ENCODE measurements at places on chromosomes 3 and 15.

GRCh38 chr15:34993877-34994276, 5.8 kb upstream of the ZNF770 start:
- no peak for DNase-seq

GRCh38 chr3:101383156-101383575, 62.8 kb upstream of the IMPG2 start:
- DNase-seq: no peak

GRCh38 chr3:134249296-134249841, 1.3 kb downstream of the RYK start:
- no peak for DNase-seq

DNA sequence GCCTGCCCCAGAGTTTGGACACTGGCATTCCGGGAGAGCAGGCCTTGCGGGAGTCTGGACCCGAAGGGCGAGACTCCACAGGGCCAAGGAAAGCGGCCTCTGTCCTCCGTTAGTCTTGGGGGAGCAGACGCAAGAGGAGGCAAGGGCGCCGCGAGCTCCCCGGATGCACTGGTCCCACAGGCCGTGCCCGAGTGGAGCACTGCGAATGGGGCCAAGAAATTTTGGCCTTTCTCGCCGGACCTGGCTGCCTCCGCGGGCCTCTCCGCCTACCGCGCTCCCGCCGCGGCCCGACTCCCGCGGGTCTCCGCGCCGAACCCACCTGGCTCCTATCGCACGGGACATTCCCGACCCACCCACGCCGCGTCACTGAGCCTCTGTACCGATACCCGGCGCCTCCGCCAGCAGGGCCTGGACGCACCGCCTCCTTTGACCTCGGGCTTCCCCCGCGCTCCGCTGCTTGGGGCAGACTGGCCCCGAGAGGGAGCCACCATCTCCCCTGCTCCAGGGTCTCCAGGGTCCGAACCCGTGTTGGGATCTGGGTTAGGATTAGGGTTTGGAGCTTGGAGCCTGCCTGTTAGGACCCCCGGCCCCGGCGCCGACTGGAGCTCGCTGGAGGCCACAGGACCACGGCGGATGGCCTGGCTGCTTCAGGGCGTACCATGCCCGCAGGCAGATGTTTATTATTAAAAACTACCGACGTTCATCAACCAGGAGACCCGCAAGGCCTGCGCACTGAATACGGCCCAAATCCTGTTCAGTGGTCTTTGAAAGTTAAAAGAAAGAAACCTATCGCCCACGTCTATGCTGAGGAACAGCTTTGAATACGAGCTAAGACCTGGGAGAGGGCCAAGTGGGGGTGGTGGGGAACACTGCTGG, 11.7 kb downstream of the SHOX2 start:
- DNase-seq: no peak

GRCh38 chr3:31420311-31420710, 112.4 kb upstream of the STT3B start:
- no peak for DNase-seq

GRCh38 chr15:60731583-60732130, 252.7 kb upstream of the ICE2 start:
- no peak for DNase-seq

DNA sequence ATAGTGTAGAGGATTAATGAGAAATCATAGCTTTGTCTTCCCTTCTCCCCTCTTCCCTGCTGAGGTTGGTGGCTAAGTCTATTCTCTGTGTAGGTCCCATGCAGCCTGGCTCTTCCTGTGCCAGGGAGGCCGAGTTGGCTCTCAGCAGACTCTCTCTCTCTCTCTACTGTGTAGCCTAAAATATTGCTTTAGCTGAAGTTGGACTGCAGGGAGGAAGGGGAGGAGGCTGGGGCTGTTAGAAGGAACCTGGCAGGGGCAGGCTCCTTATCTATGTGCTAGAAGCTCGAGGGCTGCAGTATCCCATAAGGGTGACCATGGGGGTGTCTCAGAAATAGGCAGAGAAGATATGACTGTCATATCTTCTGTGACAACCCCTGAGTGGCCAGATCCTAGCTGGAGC, 160.8 kb downstream of the EPHB1 start:
- DNase-seq: no peak

DNA sequence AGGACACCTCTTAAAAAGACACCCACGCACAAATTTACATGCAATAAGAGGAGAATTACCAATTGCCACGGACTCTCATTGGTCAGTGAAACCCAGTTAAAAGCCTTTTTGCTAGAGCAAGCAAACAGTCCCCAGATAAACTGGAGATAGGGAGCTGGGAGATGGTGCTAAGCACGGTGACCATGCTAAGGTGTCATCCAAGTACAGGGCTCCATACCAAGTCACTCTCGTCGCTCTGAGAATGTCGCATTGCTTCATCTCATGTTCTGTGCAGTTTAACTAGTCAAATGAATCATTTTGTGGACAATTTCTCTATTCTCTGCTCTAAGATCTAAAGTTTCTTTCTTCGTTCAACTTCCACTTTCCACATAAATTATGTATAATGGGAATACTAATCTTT, 581.9 kb downstream of the AGBL1 start:
- DNase-seq: no peak

DNA sequence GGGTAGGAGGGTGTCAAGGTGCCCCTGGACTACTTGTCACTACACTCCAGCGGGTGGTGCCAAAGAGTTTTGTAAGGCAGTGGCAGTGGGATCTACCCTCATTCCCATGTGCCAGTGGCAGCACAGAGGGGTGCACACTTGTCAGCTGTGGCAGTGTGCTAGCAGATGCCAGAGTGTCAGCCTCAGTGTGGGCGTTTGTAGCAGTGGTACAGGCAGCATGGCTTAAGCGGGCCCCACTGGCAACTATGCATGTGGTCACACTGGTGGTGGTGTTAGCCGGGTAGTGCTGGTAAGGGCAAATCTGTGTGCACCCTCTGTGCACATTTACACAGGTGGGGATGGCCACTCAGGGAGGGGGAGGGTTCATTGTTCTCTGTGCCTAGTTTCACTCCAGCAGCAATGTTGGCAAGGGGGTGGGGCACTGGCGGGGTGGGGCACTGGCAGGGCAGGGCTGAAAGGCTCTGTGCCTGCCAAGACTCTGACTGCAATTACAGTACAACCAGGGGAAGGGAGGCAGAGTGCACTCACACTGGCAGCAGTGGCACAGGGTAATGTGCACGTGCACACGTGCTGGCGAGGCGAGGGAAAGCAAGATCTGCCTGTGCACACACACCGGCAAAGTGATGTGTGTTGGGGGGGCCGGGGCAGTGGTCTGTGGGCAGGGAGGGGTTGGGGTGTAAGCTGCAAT, 31.8 kb downstream of the MYO9A start:
- DNase-seq: no peak

DNA sequence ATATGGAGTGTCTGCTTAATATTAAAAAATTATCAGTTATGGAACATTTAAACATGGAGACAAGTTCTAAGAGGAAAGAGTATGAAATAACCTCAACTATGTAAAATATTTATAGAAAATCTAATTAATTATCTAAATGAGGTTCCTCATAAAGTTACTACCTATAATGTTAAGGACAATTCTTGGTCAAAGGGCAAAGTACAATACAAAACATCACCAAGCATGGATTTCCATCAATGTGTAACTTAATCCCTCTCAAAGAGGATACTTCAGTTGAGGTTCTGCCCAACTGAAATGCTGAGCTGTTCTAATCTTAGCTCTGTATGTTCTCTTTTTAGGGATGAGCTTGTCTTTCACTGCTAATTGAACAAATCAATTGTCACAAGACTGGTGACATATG, 56.0 kb upstream of the CHRM5 start:
- DNase-seq: no peak

DNA sequence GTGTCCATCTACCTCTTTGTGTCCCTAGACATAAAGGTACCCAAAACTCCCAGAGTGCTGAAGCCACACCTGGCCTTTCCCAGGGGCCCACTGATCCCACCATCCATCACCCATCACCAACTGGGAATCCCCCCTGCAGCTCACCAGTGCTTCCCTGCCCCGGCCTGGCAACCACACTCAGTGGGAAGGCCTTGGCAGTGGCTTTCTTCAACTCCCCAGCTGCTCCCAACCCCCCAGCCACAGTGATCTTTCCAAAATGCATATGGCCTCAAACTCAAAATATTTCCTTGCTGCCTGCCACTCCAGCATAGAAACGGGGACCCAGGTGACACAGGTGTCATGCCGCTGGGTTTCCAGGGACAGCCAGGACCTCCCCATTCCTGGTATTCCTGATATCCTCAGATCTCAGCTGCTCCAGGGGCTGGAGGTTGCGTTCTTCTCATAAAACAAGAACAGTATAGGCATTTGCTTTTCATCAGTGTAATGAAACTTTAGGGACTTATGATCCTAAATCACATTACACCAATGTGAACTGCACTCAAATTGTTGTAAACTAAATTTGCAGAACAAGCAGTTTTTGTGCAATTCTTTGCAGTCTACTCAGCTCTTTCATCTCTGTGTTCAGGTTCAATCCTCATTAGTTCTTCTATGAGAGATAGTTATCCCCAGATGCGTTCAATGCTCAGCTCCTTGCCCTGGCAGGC, 1.3 kb downstream of the OCA2 start:
- DNase-seq: no peak

DNA sequence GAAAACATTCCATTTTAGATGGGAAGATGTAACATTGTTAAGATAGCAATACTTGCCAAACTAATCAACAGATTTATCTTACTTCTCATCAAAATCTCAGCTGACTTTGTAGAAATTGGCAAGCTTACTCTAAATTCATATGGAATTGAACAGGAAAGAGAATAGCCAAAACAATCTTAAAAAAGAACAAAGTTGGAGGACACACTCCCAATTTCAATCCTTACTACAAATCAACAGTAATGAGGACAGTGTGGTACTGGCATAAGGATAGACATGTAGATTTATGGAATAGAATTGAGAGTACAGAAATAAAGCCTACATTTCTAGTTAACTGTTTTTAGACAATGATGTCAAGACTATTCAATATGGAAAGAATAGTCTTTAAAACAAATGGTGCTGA, 308.3 kb downstream of the SUCLG2 start:
- no peak for DNase-seq

DNA sequence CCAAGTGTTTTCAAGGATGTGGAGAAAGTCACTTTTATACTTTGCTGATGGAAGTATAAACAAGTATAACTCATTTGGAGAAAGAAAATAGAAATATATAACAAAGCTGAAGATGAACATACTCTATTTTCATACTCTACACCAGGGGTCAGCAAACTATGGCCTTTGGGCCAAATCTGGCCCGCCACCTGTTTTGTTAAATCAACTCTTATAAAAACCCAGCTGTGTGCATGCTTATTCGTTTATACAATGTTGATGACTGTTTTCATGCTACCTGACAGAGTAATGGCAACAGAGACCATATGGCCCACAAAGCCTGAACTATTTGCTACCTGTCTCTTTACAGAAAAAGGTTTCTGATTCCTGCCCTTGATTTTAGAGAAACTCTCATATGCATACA, 124.0 kb downstream of the NR1D2 start:
- DNase-seq: no peak

All from Jurkat, Clone E6-1 (cell line).